Smooth muscle cell of the coronary artery (primary cell): ENCODE measurements at places on chromosomes 3 and 15. TPM values are rescaled to one million over a fixed set of nuclear protein-coding genes. Genes with fewer than 3 reads are reported as not detected.

The ZDHHC23 gene
- 0.70 and 2.0 TPM in 2 replicates for total RNA-seq

The LPP gene
- total RNA-seq: 22.9 and 33.3 TPM in 2 replicates

The ATP2B2 gene
- total RNA-seq: not detected in 2 replicates

The NANOGP8 gene
- not detected in 2 replicates for total RNA-seq

The ADAMTS9 gene
- total RNA-seq: 0.38 and 6.3 TPM in 2 replicates

The KCNH8 gene
- total RNA-seq: not detected in 2 replicates

The EEF1AKMT4 gene
- total RNA-seq: 1.6 and 4.3 TPM in 2 replicates

The HCN4 gene
- not detected in 2 replicates for total RNA-seq

The CNTN6 gene
- total RNA-seq: under 0.01 TPM in 1 of 2 replicates, not detected in the other

The DUOXA1 gene
- 0.59 TPM in 1 of 2 replicates, not detected in the other for total RNA-seq
